Suppressor macrophage (primary cell): ENCODE measurements at places on chromosomes 7 and 10.

- DNase-seq = peak; percentile 67
Measured at GRCh38 chr10:5293691-5294550, 70.8 kb upstream of the UCN3 start.

DNA sequence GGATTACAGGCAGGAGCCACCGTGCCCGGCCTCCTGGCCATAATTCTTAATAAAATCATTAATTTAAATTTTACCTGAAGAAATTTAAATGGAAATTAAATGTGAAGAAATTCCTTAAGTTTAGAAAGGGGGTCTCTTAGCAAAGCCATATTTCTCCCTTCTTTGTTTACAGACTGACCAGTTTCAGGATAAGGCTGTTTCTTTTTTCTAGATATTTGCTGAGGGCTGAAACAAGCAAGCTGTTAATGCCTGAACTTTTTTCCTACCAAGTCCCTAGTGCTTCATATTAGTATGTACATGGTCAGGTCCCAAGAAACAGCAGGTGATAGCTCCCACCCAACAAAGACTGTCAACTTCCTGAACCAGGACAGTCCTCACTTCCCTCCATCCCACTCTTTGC, 18.1 kb upstream of the PDIA4 start:
- peak; percentile 8 for DNase-seq

DNA sequence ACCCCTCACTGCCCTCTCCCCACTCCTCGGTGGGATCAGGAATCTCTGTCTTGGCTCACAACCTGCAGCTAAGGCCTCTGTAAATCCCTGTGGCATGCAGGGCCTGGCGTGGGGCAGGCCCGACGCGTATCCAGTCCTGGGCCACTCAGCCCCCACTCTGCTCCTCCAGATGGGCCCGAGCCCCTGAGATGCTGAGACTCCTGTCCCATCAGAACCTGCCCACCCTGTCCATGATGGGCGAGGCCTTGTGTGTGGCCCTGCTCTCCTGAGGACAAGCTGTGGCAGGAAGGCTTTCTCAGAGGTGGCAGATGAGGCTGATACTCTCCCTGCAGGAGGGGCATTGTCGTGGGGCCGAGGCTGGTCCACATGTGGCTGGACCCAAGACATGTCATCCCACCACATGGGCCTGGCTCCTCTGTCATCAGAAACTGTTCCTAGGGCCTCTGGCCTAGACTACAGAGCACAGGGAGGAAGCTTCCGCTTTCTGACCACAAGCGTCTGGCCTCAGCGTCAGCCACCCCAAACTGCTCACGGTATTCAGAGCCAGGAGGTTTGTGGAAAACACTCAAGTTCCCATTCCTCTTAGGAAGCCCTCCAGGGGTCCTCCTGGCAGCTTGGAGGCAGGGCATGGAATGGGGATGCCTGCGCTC, 6.0 kb downstream of the ALOX5 start:
- DNase-seq = peak; percentile 95

DNA sequence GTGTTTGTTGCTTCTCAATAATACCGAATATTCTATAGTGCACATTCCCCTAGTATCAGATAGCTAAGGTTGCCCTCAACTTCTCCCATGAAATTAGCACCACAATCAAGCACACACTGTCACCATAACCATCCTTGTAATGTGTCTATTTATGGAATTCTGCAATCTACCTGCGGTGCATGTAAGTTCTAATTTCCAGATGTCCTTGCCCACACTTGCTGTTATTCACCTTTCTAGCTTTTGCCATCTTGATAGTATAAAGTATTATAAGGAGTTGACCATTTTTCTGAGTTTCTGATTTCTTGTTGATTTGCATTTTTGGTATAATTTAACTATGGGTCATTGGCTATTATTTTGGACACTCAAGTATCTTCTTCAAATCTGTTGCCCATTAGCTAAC, 490.1 kb upstream of the GALNT17 start:
- DNase-seq = no peak

DNA sequence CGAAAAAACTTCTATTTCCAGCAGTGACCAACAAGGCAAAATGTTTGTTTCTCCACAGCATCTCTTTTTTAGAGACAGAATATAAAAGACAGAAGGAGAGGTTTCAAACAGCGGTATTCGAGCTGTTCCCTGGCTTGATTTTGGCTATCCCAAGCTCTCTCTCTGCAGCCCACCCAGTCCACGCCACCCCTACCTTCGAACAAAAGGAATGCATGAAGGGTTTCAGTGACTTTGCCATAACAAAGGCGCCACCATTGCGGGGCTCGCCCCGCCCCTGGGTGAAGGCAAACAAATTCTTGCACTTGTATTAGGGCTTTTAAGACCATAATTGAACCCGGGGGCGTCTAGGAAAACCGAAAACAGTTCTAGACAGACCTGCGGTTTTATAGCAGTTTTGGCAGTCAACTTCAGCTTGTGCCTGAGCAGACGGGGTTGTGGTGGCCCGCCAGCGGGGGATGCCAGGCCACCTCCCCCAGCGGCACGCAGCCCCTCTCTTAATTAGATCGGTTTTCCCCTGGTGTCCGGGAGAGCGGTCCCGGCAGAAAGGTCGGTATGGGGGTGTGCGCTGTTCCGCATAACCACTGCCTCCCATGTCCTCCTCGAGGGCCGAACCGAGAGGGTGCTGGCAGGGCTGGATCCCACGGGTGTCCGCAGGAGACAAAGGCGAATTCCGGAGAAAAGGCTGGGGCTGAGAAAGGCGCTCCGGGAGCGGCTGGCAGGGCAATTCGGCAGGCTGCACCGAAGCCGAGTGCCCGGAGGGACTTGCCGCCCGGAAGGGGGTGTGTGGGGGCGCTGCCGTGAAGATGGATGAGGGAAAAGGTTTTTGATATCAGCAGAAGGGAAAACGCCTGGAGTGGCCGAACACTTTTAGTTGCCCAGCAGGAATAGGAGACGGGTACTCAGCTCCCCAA, 2.7 kb upstream of the HOXA11 start:
- no peak for DNase-seq

GRCh38 chr7:34357068-34357467, 300.9 kb upstream of the NPSR1 start:
- DNase-seq = no peak

DNA sequence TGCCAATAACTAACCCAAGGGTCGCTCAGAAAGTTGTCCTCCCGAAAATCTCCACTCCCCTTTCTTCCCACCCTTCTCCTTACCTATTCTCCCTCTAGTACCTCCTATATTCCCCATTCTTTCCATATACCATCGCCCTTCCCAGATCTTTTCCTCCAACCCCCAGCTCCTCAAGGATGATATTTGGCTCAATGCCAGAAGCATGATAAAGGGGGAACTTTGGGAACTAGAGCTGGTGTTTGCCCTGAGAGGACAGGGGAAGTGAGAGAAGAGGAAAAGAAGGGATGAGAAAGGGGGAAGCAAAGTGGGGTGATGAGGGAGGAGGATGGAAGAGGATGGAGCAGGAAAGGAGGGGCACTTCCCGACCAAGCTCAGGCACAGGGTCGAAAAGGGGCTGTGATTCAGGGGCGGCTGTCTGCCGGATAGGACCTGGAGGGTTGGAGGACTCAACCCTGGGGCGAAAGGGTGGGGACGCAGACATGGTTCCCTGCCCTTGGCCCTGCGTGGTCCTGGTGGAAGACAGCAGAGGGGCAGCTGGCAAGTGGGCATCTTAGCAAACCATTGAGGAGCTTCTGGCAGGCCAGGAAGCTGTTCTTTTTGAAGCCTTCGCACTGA, 1.8 kb downstream of the OIT3 start:
- DNase-seq = no peak

- no peak for DNase-seq
Measured at GRCh38 chr10:87927091-87927490, 63.7 kb downstream of the PTEN start.
